ENCODE measurements at places on chromosomes 3 and 15. TPM values are rescaled to one million over a fixed set of nuclear protein-coding genes. Genes with fewer than 3 reads are reported as not detected.

DNA sequence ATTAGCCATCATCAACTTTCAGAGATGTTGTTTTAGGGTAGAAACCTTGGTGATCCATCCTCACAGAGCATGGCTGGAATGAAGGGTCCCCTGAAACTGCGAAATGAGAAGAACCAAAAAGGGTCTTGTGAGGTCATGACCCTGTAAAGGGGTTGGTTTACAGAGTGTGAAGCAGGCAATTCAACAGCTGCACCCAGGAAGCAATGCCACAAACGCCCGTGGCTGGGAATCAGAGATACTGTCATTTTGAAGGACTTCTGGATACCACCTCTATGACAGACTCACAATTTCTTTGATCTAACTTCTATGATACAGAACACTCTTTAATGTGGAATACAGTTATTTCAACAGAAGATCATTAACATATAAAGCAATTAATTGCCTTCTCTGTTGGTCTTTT, 79.1 kb downstream of the GREM1 start:
- no peaks in the 10 kb centered on the region for H3K36me3 ChIP-seq
- no peak overlapping the region for H3K4me3 ChIP-seq
- no peaks in the 10 kb centered on the region for H3K4me1 ChIP-seq
- H3K27ac ChIP-seq: no peak overlapping the region
- DNase-seq: no peak

DNA sequence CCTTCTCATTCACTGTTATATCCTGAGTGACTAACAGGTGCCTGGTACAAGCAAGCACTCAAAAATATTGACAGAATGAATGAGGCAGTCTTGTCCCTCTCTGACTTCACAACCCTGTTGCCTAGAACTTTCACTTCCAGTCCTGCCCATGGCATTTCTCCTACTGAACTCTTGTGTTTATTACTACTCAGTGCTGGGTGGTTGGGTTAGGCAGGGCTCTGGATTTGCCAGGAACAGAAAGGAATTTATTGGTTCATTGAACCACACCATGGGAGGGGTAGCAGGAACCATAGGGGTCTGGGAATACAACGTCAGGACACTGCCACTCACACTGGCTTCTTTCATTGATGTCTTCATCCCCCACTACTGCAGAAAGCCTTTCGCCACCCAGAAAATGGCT, 41.9 kb upstream of the SEMA4B start:
- H3K27me3 ChIP-seq: no peaks in the 10 kb centered on the region
- H3K27ac ChIP-seq: no peak overlapping the region
- no peak overlapping the region for H3K4me3 ChIP-seq
- H3K36me3 ChIP-seq: no peaks in the 10 kb centered on the region

- no peaks in the 10 kb centered on the region for H3K27me3 ChIP-seq
- H3K4me1 ChIP-seq: no peaks in the 10 kb centered on the region
- H3K4me3 ChIP-seq: no peak overlapping the region
- DNase-seq: no peak
These were observed 123.2 kb downstream of the MAGI1 start for GRCh38 chr3:65915477-65915876.

KLHL25 gene
- 4.3 TPM for total RNA-seq

DNA sequence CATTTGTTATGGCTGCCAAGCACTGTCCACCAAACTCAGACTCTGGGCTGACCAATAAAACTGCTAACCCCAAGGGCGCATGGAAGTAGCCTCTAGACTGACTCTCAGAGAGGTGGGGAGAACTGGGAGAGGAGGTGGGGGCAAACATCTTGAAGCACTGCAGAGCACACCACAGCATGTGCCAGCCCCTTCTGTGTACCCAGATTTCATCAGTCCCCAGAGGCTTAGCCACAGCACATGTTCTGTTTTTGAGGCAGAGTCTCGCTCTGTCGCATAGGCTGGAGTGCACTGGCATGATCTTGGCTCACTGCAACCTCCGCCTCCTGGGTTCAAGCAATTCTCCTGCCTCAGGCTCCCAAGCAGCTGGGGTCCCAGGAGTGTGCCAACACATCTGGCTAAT, 119.5 kb upstream of the SPATA12 start:
- peaks cover 7% of the 10 kb centered on the region for H3K27me3 ChIP-seq
- H3K27ac ChIP-seq: no peak overlapping the region

GOLGA6A gene
- not detected for total RNA-seq

DNA sequence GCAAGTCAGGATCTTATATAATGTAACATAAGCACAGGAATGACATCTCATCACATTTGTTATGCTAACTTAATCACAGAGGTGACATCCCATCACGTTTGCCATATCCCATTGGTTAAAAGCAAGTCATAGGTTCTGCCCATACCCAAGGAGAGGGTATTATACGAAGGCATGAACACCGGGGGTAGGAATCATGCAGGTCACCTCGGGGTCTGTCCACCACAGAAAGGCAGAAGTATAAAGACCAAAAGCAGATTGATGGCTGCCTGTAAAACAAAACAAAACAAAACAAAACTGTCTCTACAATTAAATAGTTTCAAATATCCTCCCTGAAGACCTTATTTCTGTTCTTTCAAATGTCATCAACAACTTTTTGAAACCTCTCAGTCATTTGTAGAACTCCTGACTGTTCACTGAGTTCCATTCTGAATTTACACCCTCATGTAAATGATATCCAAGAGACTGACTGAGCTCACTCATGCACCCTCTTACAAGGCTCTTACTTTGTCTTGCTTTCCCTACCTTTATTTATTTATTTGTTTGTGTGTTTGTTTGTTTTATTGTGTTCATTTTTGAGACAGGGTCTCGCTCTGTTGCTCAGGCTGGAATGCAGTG, 22.7 kb upstream of the ZNF639 start:
- peaks cover 2% of the 10 kb centered on the region for H3K4me1 ChIP-seq
- no peak overlapping the region for H3K27ac ChIP-seq
- H3K27me3 ChIP-seq: peaks cover 14% of the 10 kb centered on the region
- no peak overlapping the region for H3K4me3 ChIP-seq

- H3K4me1 ChIP-seq: peaks cover 23% of the 10 kb centered on the region
- no peak overlapping the region for H3K4me3 ChIP-seq
- H3K27ac ChIP-seq: peak overlapping the region; percentile 87
- H3K36me3 ChIP-seq: no peaks in the 10 kb centered on the region
These were observed 148.8 kb upstream of the TBL1XR1 start for GRCh38 chr3:177345973-177346503.

CHRD gene
- not detected for total RNA-seq
